ENCODE measurements at places on chromosomes 3 and 15.

DNA sequence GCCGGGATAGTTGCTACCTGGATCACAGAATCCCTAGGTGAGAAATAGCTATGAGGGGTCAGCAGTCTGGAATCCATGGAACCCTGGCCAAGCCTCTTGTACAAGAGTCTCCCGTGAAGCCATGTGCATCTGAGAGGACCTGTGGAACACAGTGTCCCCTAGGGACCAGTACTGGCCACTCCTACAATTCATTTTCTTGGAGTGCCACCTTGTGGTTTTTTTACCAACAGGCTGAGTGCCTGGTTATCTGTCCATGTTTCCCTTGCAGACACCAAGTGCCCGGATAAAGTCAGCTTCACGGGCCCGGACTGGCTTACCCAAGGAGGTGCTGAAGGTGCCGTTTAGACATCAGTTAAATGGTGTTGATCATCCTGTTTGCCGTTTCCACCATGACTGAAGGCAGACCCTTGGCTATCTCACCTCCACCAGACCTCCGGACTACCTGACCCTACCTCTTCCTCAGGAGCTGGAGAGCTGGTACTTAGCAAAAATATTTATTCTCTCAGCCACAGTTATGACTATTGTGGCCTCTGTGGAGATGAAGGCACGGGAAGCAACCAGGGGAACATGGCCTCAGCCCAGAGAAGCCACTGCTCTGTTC lies 93.9 kb downstream of the RBPMS2 start:
- DNase-seq: peak; percentile 47

GRCh38 chr3:160176923-160177322 lies 48.3 kb upstream of the C3orf80 start:
- no peak for DNase-seq

DNA sequence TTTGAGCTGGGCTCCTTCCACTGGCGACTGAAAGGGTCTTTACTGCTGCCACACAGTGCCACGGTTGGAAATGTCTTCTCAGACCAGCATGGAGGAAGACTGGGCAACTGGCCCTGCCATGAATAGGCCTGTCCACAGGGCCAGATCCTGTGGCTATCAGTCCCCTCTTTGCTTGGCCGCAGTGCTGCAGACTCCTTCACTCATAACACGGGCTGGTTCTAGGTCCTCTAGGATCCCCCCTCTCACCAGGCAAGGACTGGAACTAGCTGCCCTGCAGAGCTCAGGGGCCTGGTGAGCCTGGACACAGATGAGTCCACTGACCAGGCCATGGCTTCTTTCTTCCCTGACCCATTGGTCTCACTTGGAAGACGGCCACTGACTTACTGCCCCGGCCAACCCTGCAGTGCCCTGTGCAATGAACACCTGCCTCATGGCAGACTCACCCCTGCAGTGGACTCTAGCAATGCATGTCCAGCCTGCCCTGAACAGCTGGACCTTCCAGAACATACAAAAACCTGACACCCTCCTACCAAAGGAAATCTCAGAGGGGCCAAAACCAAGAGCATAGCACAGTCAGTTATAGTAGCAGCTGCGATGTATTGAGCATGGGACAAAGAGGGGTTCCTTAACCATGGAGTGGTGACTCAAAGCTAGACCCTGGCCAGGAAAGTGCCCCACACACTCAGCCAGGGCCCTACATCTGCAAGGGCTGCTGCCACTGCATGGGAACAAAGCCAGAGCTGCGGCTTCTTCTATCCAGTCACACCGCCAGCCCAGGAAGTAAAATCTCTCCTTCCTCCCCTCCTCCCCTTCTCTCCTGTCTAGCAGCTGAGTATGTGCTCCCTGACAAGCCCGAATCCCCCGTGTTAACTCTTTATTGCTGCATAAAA lies 72.1 kb upstream of the ITGA11 start:
- no peak for DNase-seq

- no peak for DNase-seq
Measured at GRCh38 chr3:126828306-126828705, 124.3 kb downstream of the CHCHD6 start.

DNA sequence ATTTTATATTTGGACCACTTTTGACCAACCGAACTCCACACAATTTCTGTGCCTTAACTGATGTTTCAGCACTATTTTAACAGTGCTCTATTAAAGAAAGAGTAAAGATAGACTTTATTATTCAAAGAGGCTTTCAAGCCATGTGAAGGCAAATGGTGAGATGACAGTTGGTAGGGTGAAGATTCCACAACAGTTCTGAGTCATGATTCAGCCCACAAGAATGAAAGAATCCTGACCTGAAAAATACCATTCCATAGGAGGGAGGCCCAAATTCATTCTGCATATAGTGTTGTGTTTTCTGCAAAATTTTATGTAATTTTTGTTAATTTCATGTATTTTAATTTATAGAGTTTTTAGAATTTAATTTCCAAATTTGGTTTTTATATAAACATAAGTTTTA lies 135.6 kb upstream of the STAC start:
- no peak for DNase-seq

- DNase-seq: peak; percentile 35
Measured at GRCh38 chr3:161149529-161149928, 44.4 kb upstream of the B3GALNT1 start.

- no peak for DNase-seq
Measured at GRCh38 chr15:62050115-62050514, 10.1 kb downstream of the VPS13C start.

DNA sequence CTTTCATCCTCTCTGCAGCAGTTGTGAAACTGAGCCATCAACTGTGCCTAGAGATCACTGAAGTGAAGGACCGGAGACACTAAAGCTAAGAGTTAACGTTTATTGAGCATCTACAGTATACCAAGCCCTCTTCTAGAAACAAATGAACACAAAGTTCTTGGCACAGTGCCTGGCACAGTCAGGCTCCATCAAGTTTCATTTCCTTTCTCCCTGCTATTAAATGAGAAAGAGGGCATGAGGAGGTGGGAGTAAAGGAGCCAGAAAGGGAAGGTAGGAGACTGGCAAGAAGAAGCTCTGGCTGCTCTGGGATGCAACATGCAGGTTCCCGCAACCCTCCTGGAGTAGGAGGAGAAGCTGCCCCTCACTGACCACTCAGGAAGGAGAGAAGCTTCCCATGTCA lies 30.6 kb downstream of the CYP19A1 start:
- DNase-seq: no peak

DNA sequence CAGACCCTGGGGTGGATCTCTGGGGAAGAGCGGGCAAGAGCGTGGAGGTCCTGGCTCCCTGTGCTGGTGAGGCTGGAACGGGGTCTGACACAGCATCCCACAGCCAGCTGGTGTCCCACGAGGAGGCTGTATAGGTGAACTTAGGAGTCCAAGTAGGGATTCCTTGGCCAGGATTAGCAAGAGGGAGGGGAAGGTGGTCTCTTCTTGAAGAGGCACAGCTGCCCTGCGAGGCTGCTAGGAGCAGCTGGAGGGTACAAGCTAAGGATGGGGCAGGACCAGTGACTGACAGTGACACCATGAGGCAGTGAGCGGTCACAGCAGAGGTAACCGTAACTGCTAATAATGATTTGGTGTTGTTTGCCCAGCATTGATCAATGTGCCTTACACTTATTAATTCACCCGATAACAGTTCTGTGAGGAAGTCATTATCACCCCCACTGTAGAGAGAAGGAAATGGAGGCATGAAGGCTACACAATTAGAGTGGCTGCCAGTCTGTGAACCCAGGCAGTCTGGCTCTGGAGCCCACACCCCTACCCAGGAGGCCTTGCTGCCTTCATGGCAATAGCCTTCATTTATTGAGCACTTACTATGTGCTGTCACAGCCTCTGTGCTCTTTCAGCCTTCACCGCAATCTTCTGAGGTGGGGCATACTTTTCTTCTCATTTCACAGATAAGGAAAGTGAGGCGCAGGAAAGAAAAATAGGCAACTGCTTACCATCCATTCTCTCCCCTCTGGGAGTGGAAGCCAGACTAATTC lies 59.4 kb downstream of the TMEM44 start:
- peak; percentile 43 for DNase-seq

- DNase-seq: no peak
Measured at GRCh38 chr15:31799715-31800321, 230.5 kb upstream of the CHRNA7 start.

- no peak for DNase-seq
Measured at GRCh38 chr3:52923963-52924362, 26.6 kb upstream of the STIMATE start.

DNA sequence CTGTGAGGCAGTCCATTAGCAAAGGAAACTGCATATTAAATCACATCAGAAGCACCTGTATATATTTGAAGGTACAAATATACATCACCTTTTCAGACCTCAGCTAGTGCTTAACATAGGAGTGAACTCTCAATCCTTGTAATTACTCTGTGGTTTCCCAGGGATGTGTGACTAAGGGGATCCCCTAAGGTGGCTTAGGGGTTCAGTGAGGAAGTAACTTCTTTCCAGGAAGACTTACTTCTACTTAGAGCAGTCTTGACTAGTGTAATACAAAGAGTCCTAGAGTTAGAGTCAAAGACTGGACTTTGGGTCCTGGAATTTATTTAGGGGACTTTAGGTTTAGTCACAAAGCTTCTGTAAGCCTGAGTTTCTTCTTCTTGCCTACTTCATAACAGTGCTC lies 8.7 kb upstream of the SUMF1 start:
- no peak for DNase-seq

- no peak for DNase-seq
Measured at GRCh38 chr3:134352031-134352671, 22.1 kb downstream of the AMOTL2 start.

- no peak for DNase-seq
Measured at GRCh38 chr15:56411122-56411749, 46.0 kb downstream of the TEX9 start.

DNA sequence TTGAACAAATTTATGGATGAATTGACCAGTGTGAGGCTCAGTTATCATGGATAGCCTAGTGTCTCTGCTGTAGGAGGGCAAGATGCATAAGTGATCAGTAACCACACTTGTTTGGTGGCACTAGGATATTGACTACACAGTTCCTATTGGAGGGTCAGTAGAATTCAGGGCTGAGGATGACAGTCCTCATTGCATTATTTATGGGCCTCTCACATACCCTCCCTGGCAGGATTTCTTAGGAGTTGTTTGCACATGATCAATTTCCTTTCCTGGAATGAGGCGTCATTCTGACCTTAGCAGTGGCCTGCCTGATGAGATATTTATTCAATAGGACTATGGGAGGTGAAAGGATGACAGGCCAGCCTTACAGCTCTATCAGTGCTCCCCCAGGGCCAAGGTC lies 125.1 kb upstream of the AGBL1 start:
- DNase-seq: no peak

GRCh38 chr15:92763459-92763858 lies 107.9 kb upstream of the FAM174B start:
- DNase-seq: no peak

DNA sequence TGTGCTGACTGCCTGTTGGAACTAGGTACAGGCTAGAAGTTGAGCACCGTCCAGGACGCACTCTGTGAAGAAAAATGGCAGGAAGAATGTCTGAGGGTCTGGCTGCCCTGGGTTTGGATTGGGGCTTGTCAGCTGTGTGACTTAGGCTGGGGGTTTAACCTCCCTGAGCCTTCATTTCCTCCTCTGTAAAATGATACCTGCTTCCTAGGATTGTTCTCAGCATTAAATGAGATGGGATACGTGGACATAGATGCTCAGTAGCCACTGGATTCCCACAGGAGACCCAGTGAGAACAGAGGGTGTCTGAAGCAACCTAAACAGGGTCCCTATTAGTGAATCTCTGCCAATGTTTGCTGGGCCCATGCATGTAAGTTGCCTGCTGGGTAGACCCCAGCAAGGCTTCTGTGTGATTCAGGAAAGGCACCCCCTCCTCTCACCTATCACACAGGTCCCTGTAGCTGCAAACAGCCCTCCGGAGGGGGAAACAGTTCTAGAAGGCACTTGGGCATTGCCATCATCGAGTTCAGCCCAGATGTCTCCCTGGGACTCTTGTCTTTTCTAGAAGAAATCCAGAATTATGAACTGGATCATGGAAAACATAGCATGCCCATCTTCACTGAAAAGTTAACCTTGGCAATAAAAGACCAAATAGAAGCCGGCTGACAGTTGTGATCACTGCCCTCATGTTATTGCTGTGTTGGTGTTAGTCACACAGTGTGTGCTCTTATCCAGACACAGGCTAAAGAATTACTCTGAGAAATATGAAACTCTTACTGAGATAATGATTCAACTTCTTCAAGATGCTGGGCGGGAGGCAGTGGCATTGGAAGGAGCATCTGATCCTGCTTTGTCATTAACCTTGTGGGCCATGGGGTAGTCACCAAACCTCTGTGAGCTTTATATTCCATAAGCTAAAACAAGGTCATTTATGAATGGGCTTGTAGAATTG lies 64.5 kb downstream of the SMAD6 start:
- no peak for DNase-seq

GRCh38 chr3:144743225-144743668 lies 771.6 kb downstream of the DIPK2A start:
- DNase-seq: no peak

- DNase-seq: no peak
Measured at GRCh38 chr15:101545548-101546505, 56.3 kb upstream of the PCSK6 start.

DNA sequence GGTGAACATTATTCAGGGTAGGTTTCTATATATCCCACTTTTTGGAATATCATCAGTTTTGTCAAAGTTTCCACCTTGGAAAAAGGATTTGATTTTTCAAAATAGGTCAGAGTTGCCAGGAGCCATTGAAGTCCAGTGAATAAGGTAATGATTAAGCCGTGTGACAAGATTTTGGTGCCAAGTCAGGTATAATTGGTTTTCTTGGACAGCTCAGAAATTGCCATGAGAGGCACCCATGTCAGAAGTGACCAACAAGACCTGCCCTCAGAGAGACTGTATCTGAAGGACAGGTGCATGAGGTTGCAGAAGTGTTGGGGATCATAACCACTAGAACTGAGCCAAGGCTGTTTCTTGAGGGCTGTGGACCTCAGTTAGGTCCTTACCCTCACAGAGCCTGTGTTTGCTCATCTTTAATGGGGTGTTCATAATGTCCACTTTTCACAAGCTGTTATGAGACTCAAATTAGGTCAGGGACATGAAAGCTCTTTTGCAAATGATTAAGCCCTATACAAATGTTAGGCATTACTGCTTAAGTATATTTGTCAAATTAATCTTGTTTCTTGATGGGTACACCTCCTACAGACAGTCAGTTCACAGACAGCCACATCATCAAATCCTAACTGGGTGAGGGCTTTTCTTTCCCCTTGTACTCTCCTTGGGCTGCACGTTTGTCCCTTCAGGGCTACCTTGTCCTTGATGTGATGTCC lies 32.3 kb downstream of the CASR start:
- DNase-seq: no peak

- no peak for DNase-seq
Measured at GRCh38 chr3:53956586-53956985, 64.9 kb upstream of the SELENOK start.
